Anterior cingulate cortex (tissue), 58 donors: ENCODE measurements at places on chromosomes 6 and 20.

DNA sequence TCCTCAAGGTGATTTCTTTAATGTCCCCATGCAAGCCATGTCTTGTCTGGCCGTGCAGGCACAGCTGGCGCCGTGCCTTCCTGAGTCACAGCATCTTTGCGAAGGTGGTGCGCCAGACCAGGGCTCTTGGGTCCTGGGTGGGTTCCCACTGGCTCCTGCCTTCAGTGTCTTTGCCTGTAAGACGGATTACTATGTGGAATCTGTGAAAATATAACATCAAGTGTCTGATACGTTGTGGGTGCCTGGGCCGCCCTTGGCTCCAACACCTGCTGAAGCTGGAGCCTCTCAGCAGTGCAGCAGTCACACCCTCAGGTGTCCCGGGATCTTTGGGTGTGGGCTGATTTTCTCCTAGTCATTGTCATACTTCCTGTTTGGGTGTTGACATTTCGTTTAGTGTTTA is 3.2 kb downstream of the OSBPL2 start:
- no peak for DNase-seq

DNA sequence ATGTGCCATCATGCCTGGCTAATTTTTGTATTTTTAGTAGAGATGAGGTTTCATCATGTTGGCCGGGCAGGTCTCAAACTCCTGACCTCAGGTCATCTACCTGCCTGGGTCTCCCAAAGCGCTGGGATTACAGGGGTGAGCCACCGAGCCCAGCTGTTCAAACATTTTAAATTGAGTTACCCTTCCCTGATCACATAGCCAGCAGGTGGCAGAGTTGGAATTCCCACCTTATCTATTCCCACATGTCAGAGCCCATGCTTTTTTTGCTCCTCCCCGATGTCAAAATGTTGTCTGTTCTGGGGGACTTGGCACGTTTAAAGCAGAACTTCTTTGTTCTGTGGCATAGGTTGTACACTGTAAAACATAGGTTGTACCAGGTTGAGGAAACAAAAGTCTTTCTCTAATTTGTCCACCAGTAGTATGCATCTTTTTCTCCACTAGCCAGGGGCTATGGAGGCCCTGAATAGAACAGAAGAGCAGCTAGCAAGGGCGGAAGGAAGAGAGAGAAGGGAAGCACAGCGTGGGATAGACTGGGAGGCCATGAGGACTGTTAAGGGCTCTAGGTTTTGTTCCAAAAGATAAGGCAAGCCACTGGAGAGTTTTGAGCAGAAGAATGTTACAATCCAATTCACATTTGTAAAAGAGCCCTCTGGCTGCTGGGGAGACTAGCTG is 7.3 kb upstream of the LBP start:
- DNase-seq, result no peak

GRCh38 chr6:118808793-118809638 is 84.9 kb upstream of the ASF1A start:
- DNase-seq, result no peak

GRCh38 chr20:57396984-57397692 is 5.9 kb downstream of the RBM38 start:
- no peak for DNase-seq

GRCh38 chr20:63966172-63966943 is 3.4 kb downstream of the ZNF512B start:
- no peak for DNase-seq

DNA sequence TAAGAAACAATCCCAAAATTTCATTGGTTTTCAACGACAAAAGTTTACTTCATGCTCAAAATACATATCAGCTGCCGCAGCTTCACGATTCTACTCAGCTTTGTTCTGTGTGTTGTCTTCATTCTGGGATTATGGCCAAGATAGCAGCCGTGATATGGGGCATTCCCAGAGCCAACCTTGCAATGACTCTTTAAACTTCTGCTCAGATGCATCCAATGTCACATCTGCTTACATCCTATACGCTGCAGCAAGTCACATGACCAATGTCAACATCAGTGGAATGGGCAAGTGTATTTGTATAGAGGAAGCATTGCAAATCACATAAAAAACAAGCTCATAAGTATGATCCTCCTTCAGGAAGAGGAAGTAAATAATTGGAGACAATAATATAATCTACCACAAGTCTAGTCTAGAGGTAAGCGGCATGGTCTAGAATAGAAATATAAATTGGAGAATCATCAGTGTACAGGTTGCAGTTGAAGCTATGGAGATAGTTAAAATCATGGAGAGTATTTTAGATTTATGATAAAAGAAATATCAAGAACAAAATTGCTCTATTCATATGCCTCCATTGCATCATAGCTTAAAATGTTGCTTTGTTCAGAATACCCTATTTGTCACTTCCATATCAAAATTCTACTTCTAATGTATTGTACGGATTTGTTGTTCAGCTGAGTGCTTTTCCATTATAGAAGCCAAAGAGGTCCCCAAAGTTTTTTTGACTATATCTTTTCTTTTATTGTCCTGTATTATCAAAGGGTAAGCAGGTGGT is 7.2 kb upstream of the C6orf141 start:
- no peak for DNase-seq

GRCh38 chr6:147699637-147700036 is 191.1 kb downstream of the SAMD5 start:
- no peak for DNase-seq

- no peak for DNase-seq
Observed at GRCh38 chr6:36683656-36684446, 5.3 kb downstream of the CDKN1A start.

DNA sequence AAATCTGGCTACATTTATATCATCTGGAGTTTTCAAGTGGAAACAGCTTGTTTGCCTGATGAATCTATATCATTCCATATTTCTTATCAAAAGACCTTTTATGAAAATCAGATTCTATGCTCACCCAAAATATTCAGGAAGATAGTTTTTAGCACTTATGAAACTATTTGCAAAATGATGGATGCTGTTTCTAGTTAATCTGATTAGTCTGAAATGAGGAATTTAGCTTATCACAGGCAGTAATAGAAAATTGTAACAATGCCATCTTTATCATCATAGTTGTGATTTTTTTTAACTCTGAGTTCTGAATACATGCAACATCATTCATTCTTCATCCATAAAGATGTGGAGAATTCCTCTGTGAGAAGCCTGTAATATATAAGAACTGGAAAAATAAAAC is 229.7 kb downstream of the PLCB1 start:
- no peak for DNase-seq

- no peak for DNase-seq
Observed at GRCh38 chr20:20255099-20255498, 112.8 kb upstream of the INSM1 start.

- DNase-seq, result no peak
Observed at GRCh38 chr6:37011656-37012378, 6.4 kb downstream of the FGD2 start.
